ENCODE measurements at places on chromosomes 4 and X.

DNA sequence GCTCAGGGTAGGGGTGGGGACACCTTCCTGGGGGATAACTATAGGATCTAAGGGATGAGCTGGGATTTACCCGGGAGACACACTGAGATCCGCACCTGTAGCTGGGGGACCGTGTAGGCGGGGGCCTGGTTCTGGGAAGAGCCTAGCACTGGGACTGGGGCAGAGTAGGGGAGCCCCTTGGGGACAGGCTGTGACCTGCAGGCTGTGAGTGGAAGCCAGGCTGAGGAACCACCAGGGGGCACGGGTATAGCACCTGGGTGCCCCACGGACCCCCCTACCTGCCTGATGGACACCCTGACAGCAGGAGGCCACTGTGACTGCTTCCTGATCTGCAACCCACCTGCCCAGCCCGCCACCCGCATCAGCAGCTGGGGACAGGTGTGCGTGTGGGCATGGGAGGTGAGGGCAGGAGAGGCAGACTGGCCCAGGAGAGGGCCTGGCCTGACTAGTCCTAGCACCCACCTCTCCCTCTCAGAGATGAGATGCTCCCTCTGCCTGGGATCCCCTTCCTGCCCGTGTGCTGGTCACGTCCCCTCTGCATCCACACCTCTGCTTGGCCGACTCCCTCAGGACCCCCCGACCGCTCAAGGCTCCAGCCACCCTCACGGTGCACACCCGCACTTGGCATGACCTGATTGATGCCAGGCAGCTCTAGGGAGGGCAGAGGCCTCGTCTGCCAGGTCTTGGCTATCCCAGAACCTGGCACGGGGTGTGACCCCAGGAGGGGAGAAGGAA, 94.2 kb upstream of the NKX1-1 start:
- DNase-seq = no peak

DNA sequence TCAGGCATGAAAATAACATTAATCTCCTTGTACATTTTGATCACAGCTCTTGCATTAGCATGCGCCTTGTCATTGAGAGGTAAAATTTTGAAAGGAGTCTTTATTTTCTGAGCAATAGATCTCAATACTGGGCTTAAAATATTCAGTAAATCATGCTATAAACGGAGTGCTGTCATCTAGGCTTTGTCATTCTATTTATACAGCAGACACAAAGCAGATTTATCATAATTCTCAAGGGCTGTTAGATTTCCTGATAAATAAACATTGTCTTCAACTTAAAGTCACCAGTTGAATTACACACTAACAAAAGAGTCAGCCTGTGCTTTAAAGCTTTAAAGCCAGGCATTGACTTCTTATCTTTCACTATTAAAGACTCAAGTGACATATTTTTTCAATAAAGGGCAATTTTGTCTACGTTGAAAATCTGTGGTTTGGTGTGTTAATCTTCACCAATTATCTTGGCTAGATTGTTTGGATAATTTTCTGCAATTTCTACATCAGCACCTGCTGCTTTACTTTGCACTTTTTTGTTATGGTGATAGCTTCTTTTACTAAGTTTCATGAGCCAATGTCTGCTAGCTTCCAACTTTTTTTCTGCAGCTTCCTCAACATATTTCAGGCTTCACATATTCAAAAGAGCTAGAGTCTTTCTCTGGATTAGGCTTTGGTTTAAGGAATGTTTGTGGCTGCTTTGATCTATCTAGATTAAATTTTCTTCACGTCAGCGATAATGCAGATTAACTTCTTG, 27.9 kb upstream of the UGT2B4 start:
- peak; percentile 35 for DNase-seq

DNA sequence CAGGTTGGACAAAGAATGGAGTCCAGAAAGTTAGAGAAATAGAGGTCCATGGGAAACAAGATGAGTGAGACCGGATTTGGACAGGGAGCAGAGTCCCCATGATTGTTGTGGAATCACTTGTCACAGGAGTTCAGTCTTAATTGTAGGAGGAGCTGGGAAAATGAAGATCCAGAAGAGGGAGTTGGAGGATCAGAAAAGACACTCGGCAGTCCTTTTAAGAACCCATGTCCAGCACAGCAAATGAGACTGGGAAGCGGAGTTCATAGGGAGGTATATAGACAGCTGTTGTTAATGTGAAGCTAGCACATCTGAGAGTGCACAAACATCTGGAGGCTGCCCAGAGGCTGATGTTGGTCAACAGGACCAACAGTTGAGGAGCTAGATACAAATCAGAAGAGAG, 111.4 kb upstream of the RXFP1 start:
- DNase-seq = no peak

DNA sequence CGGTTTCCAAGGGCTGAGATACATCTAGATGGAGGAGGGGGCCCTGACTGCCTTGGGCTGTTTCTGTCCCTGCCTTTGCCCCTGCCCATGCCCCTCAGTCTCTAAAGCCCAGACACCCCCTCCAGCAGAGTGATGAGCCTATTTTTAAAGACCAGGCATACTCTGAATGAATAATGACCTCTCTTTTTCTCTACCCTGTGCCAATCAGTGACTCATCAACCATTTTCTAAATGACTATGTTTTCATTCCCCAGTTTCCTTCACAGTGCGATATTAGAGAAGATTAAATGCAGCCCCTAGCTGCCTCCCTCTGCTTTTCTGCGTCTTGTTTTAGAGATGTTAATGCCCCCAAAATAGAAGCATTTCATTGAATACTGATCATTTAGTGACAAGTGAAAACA, 15.5 kb upstream of the NHS start:
- DNase-seq = no peak

GRCh38 chr4:170015285-170015684, 10.9 kb downstream of the MFAP3L start:
- DNase-seq = no peak

- DNase-seq = no peak
Observed at GRCh38 chr4:71411981-71412380, 73.2 kb downstream of the SLC4A4 start.

GRCh38 chr4:86117705-86118302, 242.0 kb downstream of the MAPK10 start:
- DNase-seq = no peak

GRCh38 chr4:124803641-124804040, 91.1 kb upstream of the ANKRD50 start:
- DNase-seq = no peak

- DNase-seq = no peak
Observed at GRCh38 chr4:173513651-173514050, 16.4 kb downstream of the HAND2 start.

DNA sequence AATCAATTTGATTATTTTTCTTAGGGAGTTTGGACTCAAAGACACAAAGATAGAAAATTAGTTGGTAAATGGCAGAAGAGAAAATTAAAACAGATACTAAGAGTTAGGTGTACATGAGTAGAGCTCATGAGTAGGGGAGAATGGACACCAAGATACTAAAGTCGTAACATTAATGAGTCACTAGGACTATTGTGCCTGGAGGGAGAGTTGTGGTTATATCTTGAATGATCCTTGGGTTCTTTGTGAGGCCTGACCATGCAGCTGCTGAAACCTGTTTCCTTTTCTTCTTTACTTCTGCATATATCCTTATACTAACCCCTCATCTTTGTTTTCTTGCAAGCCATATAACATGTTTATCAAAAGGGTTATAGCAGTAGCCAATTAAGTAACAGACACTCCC, 532.8 kb downstream of the RPA4 start:
- no peak for DNase-seq

DNA sequence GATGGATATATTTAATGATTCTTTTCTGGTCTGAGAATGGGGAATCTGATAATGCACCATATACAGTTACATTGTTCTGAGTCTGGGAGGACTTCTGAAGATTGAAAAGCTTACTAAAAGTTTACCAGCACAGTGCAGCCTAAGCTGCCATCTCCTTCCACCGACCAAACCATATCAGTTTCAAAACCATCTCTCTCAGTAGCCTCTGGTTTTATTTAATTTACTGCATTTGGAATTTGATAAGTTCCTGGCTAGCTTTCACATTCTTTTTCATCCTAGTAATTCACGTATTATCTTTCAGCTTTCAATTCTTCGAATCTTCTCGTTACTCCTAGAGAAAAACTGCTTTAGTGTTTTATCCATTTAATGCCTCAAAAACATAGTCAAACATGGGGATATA, 181.4 kb upstream of the HCCS start:
- no peak for DNase-seq

DNA sequence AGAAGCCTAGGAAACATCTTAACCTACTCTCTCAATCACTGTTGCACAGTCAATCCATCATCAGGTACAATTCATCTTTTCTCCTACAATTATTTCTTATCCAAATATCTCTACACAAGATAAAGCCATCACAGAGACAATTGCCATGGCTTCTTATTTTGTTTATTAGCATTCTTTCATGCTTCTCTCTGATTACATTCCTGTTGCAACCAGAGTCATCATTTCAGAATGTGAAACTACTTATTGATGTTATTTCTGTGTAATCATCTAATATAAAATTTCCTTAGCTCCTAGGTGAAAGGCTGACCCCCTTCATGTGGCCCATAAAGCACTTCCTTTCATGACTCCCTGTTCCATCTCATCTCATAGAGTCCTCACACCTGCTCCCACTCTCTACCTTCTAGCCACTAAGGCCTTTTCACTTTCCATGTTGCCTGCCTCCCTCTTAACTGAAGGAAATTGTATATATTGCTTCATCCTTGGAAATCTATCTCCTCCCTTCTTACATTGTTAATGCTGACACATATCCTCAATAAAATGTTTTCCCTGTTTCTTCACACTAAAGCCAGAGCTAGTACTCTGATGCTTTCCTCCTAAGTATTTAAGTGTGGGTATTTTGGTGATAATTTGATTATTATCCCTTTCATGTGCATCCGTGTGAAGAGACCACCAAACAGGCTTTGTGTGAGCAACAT, 829.9 kb downstream of the FAT4 start:
- no peak for DNase-seq

DNA sequence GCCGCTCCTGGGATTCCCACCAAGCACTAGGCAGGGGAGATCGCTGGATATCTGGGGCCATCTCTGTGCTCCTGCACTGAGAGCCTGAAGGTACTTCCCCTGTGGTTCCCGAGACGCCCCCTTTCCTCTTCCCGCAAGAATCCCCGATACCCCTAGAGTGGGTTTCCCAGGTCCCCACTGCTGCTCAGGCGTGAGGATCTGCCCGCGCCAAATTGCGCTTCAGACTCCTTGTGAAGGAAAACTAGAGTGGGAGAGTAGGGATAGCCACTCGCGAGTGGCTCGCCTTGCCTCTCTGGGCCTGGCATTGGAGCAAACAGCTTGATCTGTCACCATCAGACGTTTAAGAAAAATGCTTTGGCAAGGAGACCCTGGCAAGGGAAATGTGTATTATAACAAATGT, 1.5 kb downstream of the IL1RAPL2 start:
- DNase-seq = no peak

- no peak for DNase-seq
Observed at GRCh38 chr4:1495416-1496115, 89.3 kb upstream of the NKX1-1 start.

DNA sequence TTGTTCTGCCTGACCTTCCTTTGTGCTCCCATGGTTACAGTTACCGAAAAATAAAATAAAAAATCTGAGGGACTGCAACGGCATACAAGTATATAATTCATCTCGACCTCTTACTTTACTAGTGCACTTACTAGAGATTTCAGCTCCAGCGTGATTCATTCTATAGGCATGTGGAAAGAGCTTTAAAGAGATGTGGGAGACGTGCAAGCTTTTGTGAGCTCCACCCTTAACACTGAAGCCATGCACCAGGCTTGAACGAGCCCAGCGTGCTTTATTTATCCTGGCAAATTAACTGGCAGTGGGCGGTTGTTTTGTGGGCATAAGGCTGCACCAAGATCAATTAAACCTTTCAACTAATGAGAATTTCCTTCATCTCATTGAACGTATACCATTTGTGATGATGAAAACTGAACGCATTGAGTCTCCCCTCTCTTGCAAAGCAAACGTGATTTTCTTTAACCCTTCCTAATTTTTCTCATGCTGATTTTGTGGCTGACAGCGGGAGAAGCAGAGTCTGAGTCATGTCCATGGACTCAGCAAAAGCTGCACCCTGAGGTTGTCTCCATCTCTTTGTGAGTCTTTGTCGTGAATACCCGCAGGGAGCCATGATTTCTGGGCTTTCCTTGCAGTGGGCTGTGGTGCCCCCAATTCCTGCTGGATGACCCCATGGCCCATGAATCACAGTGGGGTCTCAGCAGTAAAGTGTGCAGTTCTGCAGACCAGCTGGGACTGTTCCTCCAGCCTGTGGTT, 60.1 kb downstream of the MXRA5 start:
- no peak for DNase-seq

DNA sequence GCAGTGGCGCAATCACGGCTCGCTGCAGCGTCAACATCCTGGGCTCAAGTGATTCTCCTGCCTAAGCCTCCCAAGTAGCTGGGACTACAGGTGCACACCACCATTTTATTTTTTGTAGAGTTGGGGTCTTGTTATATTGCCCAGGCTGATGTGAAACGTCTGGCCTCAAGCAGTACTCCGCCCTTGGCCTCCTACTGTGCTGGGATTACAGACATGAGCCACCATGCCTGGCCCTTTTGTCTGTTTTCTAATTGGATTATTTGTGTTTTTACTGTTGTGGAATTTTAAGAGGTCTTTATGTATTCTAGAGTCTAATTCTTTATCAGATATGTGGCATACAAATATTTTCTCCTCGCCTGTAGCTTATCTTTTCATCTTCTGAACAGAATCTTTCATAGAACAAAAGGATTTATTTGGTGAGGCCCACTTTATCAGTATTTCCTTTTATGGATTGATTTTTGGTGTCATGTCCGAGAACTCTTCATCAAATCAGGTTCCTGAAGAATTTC, 18.9 kb downstream of the PLS3 start:
- no peak for DNase-seq

GRCh38 chrX:113959912-113960626, 623.8 kb upstream of the HTR2C start:
- no peak for DNase-seq

- no peak for DNase-seq
Observed at GRCh38 chrX:131704136-131704695, 160.3 kb downstream of the OR13H1 start.

DNA sequence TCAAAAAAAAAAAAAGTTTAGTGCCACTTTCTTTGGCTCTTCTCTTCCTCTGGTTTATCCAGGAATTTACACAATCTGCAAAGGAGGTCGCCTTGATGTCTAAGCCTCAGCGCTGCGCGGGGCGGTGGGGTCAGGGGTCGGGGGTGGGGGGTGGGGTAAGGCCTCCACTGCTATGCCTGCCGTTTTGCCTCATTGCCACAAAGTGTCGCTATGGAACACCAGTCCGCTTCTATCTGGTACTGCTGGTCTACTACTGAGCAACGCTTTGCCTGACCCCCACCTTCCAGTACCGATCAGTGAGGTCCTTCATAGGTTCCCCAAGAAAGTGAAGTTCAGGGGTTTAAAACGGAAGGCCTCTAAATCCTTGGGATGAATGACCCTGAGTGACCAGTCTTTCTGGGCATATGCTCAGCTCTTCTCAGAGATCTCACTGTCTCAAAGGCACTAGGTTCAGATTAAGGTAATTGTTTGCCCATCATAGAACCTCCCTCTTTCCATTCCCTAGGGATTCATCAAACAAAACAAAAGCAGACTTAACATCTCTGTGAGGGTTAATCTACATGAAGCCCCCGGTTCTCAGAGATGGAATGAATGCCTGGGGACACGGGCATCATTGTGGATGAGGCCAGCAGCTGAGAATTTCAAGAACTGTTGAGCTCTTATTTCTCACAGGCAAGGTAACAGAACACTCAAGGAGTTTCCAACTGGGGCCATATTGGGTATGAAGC, 16.9 kb upstream of the TSR2 start:
- no peak for DNase-seq

Data from NCI-H2081 treated with DMSO at 0.1 percent for 48 hours (cell line).